ENCODE measurements at places on chromosomes 16 and 17.

- DNase-seq = no peak
Observed at GRCh38 chr16:11258553-11259492, 2.8 kb upstream of the SOCS1 start.

GRCh38 chr16:70677499-70678120, 8.2 kb downstream of the MTSS2 start:
- no peak for DNase-seq

GRCh38 chr17:39094607-39095308, 56.7 kb downstream of the PLXDC1 start:
- DNase-seq = no peak

DNA sequence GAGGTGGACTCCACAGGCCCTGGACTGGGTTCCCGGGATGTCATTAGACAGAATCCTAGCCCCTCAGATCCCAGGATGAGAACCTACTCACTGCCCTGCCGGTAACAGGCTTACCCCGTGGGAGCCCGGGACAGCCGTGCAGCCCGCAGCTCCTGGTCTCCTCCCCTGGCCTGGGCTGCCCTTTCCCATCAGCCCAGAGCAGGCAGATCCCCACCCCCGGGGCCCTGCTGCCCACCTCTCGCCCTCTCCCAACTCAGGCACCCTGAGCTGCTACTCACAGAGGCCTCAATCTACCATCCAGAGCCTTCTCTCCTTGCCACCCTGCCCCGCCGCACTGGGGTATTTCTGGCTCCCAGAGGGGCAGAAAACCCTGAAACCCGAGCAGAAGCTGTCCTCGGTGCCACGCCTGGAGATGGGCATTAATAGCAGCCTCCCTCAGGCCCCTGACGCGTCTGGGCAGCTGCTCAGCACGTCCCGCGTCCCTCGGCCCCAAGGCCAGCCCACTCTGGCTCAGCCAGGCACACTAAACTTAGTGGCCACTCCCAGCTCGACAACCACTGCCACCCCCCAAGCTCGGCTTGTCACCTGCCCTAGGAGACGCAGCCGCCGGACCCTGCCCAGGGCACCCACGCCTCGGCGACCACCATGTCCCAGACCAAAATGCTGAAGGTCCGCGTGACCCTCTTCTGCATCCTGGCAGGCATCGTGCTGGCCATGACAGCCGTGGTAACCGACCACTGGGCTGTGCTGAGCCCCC, at the start of gene CACNG1:
CACNG1 (plus strand) TSS at position 539 of the 757 bp plus-strand sequence; CDS start at position 646, 107 bp downstream.
- no peak for DNase-seq

GRCh38 chr17:36133602-36134236, 30.1 kb downstream of the CCL4 start:
- no peak for DNase-seq

- DNase-seq = no peak
Observed at GRCh38 chr17:28969706-28970393, 18.5 kb upstream of the PHF12 start.

Data from activated CD4-positive, CD25-positive, alpha-beta regulatory T cell treated with anti-CD3 and anti-CD28 coated beads, Interleukin-2, amount 50 U/mL, for 16 hours (primary cell).